ENCODE measurements at places on chromosomes 12 and 14.

DNA sequence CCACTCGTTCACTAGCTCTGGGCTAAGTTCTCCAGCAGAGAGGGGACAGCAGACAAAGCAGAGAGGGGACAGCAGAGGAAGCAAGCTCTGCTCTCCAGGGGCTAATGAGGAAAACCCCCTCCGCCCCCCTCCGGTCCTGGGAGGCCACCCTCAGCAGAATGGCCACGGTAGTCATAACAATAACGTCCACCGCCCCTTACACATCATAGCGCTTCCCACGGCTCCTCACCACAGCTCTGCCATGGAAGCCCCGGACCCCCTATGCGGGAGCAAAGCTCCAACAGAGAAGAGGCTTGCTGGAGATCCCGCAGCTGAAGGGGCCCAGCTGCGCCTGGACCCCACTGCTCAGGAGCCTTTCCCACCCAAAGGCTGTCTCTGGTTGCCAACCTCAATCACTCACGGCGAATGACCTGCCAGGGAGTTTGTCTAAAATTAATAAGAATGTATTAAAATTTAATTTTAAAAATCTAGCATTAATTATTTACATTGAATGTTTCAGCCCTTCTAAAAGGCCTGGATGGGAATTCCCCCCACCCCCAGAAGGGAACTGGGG is 17.4 kb downstream of the BEGAIN start:
- no peak for DNase-seq

- no peak for DNase-seq
Observed at GRCh38 chr12:98228683-98229539, 286.5 kb upstream of the TMPO start.

DNA sequence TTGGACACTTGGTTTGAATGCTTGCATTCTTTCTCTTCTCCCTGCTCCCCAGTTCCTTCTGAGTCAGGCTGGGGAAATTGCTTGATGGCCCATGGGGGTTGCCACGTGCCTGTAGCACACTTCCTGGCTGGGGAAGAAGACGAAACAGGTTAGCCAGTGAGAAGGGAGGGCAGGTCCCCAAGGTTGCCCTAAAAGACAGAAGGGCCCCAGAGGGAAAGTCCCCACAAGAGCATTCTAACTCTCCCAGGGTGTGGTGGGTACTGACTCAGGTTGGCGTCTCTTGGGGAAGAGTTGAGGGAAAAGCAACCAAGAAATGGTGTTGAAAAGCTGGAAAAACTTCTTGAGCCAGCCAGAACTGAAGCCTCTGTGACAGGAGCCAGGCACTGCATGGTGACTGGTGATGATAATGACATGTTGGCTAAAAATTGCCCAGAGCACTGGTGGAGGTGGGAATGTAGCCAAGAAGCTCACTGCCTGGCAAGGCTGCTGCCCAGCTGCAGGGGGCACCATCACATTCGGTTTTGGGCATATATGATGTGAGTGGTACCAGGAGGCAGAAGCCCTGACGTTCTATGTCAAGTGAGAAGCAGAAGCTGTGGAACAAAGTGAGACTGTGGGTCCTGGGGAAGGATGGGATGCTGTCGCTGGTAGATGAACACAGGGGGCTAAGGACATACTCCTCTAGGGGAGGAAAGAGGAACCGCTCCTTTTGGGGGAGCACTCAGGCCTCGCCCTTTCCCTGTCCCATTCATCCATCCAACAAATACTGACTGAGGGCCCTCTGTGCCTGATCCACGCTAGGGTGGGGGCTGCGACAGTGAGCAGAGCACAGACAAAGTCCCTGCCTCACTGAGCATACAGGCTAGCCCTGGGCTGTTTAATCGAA is 8.1 kb upstream of the RABGGTA start:
- DNase-seq, result no peak

- DNase-seq, result no peak
Observed at GRCh38 chr12:39592295-39592694, 27.3 kb downstream of the ABCD2 start.

- no peak for DNase-seq
Observed at GRCh38 chr12:63052696-63053095, 98.3 kb downstream of the AVPR1A start.

- DNase-seq, result no peak
Observed at GRCh38 chr12:45357539-45358417, 141.9 kb downstream of the ANO6 start.

DNA sequence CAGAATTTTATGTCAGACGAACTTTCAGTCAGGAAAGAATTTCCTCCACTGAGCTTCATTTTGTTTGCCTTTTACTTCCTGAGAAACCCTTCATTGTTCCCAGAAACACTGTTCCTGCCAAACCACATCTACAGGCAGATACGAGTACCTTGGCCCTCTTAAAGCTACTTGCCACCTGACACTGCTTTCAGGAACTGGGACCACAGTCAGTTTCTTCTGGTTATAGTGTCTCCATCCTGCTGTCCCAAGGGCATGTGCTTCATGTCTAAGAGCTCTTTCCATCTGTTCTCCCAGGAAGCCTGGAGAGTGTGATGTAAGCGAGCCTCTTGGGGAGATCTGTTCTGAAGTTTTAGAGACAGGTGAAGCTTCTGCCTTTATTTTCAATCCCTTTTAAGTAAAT is 161.7 kb upstream of the PLEKHA5 start:
- no peak for DNase-seq

GRCh38 chr12:47753021-47754001 is 5.4 kb downstream of the RAPGEF3 start:
- no peak for DNase-seq

GRCh38 chr12:130920119-130920703 is 33.5 kb upstream of the ADGRD1 start:
- no peak for DNase-seq

DNA sequence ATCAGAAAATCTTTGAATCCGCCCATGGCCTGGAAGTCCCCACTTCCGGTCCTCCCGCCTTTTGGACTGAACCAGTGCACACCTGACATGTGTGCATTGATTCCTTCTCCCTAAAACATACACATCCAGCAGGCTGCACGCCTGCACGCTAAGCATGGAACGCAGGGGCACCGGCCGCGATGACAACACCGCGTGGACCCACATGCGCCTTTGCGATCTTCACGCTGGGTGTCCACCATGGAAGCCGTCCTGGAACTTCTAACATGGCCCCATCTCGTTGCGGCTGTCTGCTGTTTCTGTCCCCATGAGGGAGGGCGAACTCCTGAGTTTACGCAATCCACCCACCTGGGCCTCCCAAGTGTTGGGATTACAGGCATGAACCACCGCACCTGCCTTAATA is 73.7 kb downstream of the GALNT9 start:
- DNase-seq, result no peak

DNA sequence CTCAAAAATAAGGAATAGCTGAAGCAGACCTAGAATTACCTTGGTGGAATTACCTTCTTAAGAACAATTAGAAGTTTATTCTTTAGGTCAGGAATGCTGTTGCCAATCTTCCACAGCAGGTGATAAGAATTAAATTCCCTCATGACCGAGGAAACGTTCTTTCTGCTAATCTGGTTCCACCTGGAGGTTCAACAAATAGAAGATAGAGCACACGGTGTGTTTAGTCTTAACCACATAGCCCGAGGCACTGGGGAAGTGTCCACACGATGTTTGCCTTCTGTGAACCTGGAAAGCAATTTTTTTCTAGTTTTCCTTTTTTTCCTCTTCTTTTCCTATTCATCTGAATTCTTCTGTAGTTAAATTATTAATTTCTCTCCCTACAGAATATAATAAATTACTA is 906.9 kb downstream of the NRXN3 start:
- no peak for DNase-seq

DNA sequence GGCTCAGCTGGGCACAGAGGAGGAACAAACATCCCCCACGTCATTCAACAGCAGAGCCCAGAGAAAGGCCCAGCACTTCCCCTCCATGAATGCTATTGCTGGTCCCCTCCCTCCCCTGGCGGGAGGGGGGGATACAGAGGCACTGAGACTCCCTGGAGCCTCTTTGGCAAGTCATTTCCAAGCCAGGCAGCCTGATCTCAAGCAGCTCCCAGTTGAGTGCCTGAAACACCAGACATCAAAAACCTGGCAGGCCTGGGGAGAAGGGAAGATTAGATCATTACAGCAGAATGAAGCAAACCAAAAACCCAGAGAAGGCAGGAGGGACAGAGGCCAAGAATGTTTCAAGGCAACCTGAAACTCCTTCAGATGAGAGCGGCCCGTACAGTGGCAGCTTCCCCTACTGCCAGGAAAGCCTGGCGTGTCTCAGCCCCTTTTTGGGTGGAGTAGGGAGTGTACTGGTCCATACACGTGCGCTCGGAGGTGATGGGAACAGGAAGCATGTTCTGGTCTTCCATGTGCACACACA is 92.1 kb downstream of the LRRC74A start:
- DNase-seq, result peak; percentile 71

GRCh38 chr14:64715146-64715627 is 11.0 kb downstream of the PLEKHG3 start:
- DNase-seq, result no peak

GRCh38 chr12:96864335-96864734 is 42.7 kb upstream of the NEDD1 start:
- DNase-seq, result no peak
